ENCODE measurements at places on chromosomes 13 and 19.

DNA sequence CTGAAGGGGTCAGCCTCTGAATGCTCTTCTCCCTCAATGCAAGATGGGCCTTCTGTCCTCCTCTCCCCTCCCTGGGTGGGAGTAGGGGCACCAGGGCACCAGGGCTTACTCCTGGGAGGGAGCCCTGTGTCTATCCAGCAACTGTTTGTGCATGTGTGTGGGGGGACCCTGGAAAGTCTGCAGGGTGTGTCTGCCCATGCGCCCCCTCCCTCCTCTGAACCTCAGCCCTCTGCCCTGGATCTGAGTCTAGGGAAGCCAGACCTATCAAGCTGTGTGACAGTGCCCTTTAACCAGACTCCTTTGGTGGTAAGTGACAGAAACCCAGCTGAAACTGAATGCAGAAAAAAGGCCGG lies 213.3 kb upstream of the ZNF536 start:
- no peak for DNase-seq

- no peak for DNase-seq
Measured at GRCh38 chr19:43538922-43539321, 5.9 kb downstream of the ZNF575 start.

DNA sequence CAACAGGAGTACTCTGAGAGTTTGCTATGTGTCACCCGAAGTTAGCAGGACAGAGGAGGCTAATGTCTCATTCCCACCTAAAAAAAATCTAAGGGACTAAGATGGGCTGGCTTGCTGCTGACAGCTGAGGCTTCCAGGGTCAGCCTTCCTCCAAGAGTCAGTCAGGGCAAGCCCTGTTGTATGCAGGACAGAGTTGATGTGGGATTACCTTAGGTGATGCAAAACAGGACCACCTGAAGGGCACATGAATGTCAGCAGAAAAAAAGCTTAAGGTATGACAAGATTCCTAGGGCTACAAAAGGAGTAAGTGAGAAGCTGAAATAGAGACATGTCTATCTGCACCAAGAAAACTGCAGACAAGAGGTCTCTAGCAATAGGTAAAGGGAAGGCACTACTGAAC lies 151.5 kb downstream of the NHLRC3 start:
- DNase-seq: no peak

GRCh38 chr13:31234729-31235128 lies 35.0 kb downstream of the B3GLCT start:
- DNase-seq: peak; percentile 14

- DNase-seq: no peak
Measured at GRCh38 chr19:42594617-42595489, at the start of gene CEACAM8. TSS of gene CEACAM8 (minus strand) at chr19:42594924. CDS start at chr19:42594828, 96 bp downstream.

GRCh38 chr19:17153996-17154395 lies 61.2 kb upstream of the USE1 start:
- DNase-seq: no peak

GRCh38 chr19:12834976-12835757 lies 788 bp upstream of the RTBDN start:
- DNase-seq: no peak

GRCh38 chr13:36125841-36126240 lies 5.3 kb downstream of the DCLK1 start:
- no peak for DNase-seq

GRCh38 chr13:76885203-76886004 lies 801 bp downstream of the KCTD12 start:
- DNase-seq: peak; percentile 14

GRCh38 chr19:57946316-57946715 lies 1.2 kb downstream of the ZNF256 start:
- DNase-seq: no peak

- DNase-seq: peak; percentile 62
Measured at GRCh38 chr19:7916103-7916954, 1.7 kb downstream of the TGFBR3L start.

DNA sequence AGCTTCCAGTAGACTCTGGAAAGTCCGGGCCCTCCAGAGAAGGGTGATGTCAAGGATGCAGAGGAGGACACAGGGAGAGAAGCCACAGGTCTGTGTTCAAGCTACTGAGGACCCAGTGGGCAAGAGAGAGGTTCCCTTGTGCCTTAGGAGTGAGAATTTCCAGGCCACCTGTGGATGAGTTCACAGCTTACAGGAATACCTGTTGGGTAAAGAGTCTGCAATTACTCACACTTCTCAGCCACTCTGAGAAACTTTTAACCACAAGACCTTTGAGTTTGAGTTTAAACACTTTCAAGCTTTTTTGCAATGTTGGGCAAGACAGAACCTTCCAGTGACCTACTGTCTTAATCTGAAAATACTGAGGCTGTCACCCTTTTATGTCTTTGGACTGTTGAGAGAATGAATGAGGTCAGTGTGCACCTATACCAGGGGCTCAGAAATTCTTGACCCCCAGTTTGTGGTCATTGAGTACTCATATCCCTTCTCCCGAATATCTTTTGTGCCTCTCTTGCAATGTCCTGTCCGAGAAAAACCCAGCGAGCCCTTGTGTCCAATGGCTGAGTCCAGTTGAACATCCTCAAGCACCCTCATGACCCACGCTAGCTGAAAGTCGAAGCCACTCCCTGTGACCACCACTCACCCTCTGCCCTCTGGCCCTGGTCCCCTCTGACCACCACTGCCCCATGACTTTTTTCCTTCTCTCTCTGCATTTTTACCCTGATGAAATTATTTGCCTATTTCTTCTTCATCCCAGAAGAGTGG lies 368.5 kb upstream of the ZNF507 start:
- DNase-seq: no peak

GRCh38 chr19:16044746-16045145 lies 31.5 kb upstream of the TPM4 start:
- DNase-seq: no peak

DNA sequence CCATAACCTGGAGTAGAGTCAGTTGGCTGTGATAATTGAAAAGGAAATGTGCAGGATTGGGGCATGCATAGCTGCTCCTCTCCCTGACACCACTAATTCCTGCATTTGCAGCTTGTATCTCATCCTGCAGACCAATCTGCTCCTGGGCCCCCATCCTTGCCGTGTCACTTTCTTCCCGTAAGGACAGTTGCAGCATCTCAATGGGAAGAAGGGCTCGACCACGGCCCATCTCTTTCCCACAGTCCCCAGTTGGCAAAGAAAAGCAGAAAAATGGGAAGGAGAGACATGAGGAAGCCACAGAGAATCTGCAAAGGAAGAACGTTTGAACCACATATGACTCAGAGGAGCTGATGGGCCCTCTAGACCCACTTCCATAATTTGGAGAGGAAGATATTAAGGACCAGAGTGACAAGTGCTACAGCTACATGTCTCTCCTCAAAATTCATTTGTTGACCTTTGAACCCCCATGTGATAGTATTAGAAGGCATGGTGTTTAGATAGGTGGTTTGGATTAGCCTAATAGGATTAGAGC lies 1.8 kb upstream of the SIGLEC12 start:
- DNase-seq: no peak

- DNase-seq: no peak
Measured at GRCh38 chr13:42394711-42395085, 122.7 kb downstream of the AKAP11 start.

- DNase-seq: no peak
Measured at GRCh38 chr13:43918636-43919035, 38.9 kb downstream of the LACC1 start.

DNA sequence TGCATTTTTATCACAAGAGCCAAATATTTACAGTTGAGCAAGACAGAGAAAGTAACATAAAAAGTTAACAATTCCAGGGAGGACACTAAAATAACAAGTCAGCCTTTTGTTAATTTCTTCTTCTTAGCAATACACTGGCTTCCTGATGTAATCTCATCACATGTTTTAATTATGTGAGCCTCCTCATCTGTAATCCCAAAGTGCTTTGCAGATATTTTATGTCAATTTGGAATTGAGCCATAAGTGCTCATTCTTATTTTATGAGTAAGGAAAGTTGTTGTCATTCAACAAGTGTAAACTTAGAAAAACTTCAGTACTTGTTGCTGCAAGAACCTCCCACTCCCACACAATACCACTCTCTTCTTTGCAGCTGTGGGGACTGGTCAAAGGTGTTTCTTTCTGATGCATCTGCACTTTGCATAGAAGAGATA lies 223.6 kb downstream of the GPC6 start:
- DNase-seq: no peak

- no peak for DNase-seq
Measured at GRCh38 chr19:47357788-47358680, 8.9 kb downstream of the DHX34 start.

DNA sequence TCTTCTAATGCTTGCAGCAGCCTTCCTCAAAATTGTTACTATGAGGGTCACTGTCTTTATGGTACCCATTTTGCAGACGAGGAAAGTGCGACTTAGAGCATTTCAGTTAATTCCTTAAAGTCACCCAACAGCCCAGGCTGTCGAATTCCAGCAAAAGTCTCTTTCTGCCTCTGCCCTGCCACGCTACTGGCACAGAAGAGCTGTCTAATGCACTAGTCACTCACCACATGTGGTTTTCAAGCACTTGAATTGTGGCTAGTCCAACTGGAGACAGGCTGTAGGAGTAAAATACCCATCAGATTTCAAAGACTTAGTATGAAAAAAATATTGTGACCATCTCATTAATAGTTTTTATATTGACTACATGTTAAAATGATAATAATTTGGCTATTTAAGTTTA lies 1.7 kb downstream of the FPR1 start:
- DNase-seq: no peak

GRCh38 chr13:29878101-29878500 lies 27.7 kb upstream of the UBL3 start:
- no peak for DNase-seq

DNA sequence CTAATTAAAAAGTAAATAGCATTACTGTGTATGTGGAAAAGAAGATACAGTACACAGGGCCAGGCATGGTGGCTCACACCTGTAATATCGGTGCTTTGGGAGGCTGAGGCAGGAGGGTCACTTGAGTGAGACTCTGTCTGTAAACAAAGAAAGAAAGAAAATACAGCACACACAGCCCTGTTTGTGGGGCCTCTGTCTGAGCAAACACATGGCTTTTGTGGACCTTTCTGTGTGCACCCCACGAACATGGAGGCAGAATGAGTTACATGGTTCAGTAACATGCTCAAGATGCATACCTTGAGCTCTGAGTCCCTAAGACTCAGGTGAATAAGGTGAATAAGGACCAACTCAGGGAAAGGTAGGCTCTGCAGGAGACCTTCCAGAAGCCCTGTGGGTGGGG lies 20.0 kb upstream of the AMER2 start:
- DNase-seq: no peak

GRCh38 chr19:55484593-55485438 lies at the start of gene NAT14:
TSS of gene NAT14 (plus strand) at chr19:55485188. CDS start at chr19:55485709, 521 bp downstream.
- peak; percentile 89 for DNase-seq

DNA sequence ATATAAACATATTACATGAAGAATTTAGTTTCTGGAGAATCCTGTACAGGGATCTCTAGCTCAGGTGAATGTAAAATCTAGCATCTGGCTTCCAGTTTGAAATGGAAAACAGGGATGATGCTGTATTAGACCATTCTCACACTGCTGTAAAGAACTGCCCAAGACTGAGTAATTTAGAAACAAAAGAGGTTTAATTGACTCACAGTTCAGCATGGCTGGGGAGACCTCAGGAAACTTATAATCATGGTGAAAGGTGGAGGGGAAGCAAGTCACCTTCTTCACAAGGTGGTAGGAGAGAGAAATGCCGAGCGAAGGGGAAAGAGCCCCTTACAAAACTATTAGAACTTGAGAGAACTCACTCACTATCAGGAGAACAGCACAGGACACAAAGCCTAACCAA lies 17.0 kb upstream of the N4BP2L2 start:
- no peak for DNase-seq

DNA sequence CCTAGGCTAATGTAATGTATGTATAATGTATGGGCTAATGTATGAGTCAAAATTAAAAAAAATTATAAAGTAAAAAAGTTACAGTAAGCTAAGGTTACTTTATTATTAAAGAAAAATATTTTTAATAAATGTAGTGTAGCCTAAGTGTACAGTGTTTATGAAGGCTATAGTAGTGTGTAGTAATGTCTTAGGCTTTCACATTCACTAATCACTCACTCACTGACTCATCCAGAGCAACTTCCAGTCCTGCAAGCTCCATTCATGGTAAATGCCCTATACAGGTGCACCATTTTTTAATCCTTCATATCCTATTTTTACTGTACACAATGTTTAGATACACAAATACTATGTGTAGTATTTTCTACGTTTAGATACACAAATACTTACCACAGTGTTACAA lies 1.8 kb upstream of the TMEM272 start:
- no peak for DNase-seq

- no peak for DNase-seq
Measured at GRCh38 chr13:37791699-37792098, 77.9 kb downstream of the TRPC4 start.

DNA sequence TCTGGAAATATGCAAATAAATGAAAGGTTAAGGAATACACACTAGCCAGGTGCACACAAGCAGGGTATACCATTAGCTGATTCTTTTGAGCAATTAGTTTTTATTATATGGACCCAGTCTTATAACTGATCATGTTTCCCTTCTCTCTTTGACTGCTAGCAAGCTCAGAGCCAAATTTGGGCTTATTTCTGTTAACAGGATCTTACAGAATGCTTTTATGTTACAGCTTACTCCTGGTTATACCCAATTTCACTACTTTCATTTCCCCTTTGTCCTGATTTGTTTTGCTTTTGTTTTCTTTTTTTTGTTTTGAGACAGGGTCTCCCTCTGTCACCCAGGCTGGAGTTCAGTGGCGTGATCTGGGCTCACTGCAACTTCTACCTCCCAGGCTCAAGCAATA lies 12.9 kb upstream of the TPT1 start:
- DNase-seq: no peak

GRCh38 chr13:39859898-39860297 lies 204.4 kb downstream of the COG6 start:
- DNase-seq: no peak

DNA sequence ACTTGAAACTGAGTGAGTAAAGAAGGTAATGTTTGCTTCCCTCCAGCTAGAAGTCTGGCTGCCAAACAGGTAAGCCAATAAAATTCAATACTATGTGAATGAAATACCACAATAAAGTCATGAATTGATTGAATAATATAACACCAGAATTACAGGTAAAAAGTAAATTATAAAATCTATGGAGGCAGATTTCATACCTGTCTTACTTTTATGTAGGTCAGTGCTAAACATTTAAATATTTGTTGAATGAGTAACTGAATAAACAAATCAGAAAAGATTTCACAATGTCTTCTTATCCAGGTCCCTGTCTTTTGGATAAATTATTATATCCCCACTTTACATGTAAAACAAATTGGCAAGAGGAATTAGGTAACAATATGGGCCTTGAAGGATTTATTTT lies 62.7 kb downstream of the MICU2 start:
- DNase-seq: no peak

- DNase-seq: no peak
Measured at GRCh38 chr13:29162638-29163235, 342.6 kb downstream of the MTUS2 start.

- DNase-seq: no peak
Measured at GRCh38 chr19:14972676-14973075, 7.0 kb downstream of the SLC1A6 start.

GRCh38 chr19:4140237-4140711 lies 13.2 kb upstream of the CREB3L3 start:
- peak; percentile 84 for DNase-seq
